Stimulated activated CD4-positive, alpha-beta T cell treated with anti-CD3 and anti-CD28 coated beads, Interleukin-1b, Interleukin-23, amount 100 ng/mL, for 1 hour (primary cell): ENCODE measurements at places on chromosomes 5 and 9.

DNA sequence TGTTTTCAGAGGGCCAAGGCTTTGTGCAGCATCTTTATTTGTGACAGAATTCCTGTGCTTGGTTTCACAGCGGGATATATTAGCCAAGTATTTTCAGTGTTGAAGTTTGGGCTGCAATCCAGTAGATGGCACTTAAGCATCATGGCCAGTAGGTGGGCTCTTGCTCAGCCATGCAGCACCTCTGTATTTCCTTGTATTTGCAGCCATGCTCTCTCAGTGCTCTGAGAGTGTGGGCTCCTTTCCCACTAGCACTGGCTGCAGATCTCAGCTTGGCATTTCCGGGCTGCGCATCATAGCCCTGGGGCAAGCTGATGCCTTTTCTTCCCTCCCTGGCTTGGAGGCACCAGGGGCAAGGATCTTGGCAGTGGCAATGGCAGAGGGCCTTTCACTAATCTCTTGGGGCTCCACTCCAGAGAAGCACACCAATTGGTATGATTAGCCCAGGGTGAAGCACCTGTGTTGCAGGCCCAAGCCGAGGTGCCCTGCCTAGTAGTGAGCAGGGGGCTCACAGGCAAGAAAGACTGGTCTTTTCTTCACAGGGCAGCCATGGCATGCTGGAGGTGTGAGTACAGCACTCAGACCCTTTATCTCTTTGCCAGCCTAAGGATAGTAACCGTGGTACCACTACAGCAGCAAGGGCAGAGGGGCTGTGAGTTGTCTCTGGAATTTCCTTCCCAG, 48.3 kb downstream of the SLCO6A1 start:
- DNase-seq, result no peak

GRCh38 chr9:36690412-36691168, 117.9 kb downstream of the MELK start:
- no peak for DNase-seq

DNA sequence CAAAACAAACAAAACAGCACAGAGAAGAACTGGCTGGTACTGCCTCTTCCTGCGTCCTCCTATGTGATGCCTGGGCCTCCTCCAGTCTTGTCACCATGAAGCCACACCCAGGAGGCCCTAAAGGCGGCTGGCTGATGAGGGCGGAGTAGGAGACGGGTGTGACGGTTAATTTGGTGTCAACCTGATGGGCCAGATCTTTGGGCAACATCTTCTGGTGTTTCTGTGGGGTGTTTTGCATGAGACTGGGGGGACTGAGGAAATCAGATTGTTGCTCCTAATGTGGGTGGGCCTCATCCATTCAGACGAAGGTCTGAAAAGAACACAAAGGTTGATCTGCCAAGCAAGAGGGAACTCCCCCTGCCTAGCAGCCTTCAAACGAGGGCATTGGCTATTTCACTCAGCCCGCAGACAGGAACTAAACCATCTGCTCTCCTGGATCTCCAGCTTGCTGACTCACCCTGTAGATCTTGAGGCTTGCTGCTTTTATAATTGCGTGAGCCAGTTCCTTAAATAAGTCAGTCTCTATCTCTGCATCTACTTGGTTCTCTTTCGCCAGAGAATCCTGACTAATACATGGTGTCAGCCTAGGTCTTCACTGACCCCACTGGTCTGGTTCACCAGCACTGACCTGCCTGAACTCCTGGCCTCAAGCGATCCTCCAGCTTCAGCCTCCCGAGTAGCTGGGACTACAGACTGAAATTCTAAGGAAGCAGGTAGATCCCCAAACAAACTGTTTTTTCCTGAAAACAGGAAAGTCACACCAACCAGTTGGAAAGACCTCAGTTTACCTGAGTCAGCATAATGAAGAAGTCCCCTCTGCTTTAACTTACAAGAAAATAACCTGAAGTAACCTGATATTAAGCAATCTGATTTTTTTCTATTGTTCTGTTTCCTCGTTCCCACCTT, 12.8 kb upstream of the ZFP62 start:
- DNase-seq, result no peak

DNA sequence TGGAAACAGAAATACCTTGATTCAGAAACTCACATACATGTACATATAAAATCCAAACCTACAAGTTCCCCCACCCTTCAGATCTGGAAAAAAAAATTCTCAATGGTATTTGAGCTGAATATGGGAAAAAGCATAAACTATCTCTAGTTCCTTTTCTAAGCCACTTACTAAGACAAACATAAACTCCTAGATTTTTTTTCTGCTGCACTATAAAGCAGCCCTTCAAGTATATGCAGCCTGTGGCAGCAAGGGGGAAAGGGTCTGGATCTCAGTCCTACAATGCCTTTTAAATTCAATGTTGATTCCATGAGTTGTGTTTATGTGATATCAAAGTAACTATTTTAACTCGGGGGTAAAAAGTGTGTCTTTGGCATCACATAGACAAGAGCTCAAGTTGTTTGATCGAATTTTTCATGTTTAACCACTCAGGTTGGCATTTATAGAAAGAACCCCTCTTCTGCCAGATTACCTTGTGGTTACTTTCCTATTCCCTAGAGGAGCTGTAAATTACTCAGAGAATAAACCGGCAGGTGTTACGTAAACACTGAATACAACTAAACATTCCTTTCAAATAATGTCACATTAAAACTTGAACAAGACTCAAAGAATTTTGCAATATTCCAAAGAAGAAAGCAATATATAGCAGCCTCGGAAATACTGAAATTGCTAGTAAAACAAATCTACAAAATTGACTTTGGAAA, 91.8 kb upstream of the FER start:
- no peak for DNase-seq

DNA sequence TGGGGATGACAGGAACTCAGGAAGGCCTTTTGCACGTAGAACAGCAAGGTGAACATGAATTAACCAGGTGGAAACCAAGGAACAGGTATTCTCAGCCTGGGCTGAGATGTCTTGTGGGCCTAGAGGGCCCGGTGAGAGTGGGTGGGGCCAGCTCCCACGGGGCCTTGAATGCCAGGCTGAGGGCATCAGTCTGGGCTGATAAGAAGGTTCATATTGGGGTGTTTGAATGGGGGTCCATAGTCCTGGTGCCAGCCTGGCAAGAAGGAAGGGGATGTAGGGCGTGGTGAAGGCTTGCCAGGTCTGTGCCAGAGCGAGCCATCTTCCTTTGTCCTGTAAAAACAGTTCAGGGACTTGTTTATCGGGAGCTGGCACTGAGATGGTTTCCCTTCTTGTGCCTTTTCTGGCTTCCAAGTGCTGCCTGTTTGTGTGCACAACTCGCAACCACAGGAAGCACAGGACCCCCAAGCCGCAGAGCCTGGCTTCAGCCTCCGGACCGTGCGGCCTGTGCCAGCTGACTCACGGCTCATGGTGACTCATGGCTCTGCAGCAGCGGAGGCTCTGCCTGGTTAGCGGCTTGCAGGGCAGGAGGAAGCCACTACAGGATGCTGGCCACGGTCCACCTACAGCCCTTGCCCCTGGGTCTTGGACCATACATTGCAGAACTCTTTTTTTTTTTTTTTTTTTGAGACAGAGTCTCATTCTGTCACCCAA, 2.4 kb downstream of the CARD19 start:
- no peak for DNase-seq

- DNase-seq, result no peak
Measured at GRCh38 chr9:13113751-13114150, 165.7 kb downstream of the MPDZ start.

GRCh38 chr5:14868771-14869170, 2.8 kb downstream of the ANKH start:
- DNase-seq, result no peak

GRCh38 chr5:77850536-77851175, 74.5 kb upstream of the TBCA start:
- no peak for DNase-seq

DNA sequence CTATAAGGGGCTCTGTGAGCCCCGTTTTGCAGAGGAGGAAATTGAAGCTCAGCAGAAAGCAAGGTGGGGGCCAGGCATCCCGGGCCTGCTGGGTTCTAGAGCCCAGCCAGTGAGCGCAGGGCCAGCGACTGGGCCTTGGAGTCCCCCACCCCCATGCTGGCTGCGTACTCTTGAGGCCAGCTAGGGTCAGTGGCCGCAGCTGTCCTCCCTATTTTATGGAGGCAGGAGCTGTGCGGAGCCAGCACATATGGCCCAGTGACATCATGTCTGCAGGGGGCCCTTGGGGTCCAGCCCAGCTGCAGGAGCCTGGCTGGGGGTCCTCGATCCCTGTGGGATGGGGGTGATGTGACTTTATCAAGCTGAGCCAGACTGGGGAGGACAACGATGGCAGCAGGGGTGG, 71.3 kb downstream of the HMCN2 start:
- no peak for DNase-seq

GRCh38 chr5:3430691-3431090, 164.9 kb upstream of the IRX1 start:
- DNase-seq, result no peak

GRCh38 chr9:112093147-112093869, 81.8 kb downstream of the SUSD1 start:
- no peak for DNase-seq

- no peak for DNase-seq
Measured at GRCh38 chr9:8361364-8361763, 561.8 kb upstream of the DMAC1 start.

DNA sequence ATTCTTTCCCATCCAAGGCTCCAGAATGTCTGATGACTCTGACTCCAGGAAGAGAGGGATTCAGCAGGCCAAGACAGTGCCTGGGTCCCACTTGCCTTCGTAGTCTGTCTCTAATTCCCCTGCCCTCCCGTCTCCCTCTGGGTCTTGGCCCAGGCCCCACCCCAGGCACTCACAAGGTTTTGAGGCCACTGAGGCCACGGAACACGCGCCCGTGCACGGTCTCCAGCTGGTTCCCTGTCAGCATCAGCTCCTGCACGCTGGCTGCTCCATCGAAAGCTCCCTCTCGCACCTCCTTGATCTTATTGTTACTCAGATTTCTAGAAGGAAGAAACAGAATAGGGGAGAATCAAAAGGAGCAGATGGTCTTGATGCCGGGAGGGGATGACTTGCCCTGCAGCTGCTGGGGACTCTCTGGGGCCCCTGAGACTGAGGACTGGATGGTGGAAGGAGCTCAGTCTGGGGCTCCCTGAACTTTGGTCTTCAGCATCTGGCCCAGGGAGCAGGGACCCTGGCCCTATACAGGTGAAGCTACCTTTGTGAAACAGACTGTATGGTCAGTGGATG, 174.6 kb upstream of the PANK3 start:
- no peak for DNase-seq

GRCh38 chr5:24222876-24223275, 421.9 kb downstream of the CDH10 start:
- DNase-seq, result no peak

DNA sequence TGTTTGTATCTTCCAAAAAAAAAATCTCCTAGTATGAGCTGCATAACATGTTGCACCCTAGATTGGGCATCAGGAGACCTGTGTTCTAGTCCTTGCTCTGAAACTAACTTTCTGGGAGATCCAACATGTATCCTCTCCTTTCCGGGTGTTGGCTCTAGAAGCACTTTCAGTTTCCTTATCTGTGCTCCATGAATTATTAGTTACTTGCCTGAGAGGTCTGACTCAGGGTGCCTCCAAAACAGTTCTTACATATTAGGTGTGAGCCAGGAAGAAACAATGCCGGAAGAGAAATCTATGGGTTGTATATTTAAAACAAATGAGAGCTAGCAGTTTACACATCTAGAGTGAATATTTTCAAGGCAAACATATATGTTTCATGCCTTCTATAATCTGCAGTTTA, 36.7 kb upstream of the SLC36A2 start:
- no peak for DNase-seq

DNA sequence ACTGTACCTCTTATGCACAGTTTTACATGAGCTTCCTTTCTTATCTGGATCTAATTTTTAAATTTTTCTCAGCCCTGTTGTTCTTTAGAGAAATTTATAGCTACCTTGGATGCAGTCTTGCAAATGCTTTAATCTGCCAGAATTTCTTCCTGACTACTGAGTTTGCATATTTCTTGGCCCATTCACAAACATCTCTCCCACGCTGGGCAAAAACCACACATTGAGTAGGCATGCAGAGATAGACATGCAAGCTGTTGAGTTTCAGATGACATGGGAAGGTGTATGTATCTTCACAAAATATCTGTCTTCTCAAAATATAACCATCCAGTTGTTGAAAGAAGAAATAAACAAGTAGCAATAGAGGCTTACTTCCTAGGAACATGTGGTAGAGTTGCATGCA, 101.2 kb downstream of the PARP8 start:
- DNase-seq, result no peak

DNA sequence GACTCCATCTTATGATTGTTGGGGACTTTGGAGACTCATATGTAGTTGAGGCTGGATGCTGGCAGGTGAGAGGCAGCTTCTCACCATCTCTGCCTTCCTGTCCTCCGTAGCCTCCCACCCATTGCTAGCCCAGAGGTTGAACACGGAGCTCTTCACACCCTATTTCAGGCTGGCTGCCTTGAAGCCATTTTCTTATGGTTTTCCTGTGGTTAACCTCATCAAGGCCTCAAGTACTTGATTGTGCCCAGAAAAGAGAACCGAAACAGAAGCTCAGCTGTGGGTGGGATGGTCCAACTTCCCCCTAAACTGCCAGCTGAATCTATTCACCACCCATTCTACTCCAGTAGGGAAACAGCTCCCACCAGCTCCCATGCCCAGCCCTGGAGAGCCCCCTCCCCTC, 102.9 kb downstream of the LIFR start:
- DNase-seq, result no peak

DNA sequence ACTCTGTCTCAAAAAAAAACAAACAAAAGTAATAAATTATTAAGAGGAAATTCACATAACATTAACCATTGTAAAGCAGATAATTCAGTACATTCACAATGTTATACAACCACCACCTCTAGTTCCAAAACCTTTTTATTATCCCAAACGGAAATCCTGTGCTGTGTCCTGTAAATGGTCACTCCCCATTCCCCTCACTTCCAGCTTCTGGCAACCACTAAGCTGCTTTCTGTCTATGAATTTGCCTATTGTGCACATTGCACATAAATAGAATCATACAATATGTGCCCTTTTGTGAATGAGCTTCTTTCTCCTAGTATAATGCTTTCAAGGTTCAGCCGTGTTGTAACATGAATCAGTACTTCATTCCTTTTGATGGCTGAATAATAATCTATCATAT, 20.8 kb downstream of the C9orf152 start:
- no peak for DNase-seq

- DNase-seq, result no peak
Measured at GRCh38 chr9:126457175-126457547, 130.5 kb downstream of the MVB12B start.

DNA sequence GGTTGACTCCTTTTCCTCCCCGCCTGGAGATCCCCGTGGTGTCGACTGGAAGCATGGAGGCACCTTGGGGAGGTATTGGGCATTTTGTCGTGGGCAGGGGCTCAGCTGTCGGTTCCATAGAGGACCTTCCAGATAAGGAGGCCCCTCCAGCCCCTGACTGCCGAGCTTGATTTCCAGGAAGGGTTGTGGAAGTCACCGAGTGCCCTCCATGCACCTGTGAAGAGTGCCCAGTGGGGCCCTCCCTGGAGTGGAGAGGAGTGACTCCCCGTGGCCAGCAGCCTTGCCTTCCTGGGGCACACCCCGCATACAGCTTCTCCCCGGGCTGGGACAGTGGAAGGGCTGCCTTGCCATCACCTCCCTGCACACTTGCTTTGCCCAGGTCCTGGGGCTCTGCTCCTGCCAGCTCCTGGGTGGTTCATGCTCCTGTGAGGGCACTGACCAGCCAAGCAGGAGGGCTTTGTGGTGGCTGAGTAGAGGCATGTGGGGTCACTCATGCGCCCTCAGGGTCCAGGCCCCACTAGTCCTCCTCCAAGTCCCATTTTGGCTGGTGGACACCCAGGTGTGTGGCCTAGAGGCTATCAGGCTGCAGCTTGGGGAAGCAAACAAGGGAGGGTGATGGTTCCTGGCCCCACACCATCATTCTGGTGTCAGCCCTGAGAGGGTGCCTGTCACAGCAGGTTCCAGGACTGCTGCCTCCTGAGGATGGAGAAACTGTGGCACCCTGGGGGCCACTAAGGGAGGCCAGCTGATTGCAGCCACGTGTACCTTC, 133.0 kb downstream of the WNK2 start:
- no peak for DNase-seq
